AG10803 (cell line): ENCODE measurements at places on chromosomes 13 and 19.

DNA sequence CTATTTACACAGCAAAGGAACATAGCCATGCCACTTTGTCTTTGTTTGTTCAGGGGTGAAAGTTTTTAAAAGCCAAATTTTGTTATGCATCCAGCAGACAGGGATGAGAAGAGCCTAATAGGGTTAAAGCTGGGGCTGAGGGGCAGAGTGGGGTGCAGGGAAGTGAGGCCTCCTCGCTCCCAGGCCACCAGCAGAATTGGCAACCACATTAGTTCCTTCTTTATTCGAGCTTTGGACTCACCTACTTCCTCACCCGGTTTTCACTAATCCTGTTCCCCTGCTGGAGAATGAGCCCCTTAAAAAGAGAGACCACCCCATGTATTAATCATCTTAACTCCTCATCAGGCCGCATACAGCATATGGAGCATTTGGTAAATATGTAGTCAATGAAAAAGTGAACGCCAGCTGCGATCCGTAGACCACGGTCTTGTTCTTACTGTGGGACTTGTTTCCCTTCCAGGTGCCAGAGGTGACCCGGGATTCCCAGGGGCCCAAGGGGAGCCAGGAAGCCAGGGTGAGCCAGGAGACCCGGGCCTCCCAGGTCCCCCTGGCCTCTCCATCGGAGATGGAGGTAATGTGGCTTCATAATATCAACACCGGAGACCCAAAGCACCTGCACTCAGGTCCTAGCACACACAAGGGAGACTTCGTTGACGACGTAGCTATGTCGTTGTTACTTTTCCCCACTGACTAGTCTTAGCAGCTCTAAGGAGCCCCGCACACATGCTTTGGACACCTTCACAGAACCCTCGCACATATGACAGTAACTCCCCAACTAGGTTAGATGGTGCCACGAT, 112.1 kb downstream of the RAB20 start:
- no peak for DNase-seq

DNA sequence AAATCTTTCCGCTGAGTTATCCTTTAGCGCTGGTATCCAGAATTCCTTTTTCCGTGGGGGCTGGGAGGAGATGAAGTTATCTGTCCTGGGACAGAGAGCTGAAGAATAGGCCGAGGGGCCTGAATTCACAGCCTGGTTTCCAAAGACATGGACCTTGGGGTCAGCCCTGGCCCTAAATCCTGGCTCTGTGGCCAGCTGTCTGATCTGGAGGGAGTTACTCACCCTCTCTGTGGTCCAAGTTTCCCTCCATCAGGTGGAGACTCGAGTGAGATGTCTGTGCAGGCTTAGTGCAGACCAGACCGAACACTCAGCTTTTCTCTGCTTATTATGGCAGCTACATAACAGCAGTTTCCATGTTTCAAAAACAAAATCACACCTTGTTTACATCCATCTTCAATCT, 59.6 kb downstream of the CDADC1 start:
- no peak for DNase-seq

- DNase-seq: no peak
Observed at GRCh38 chr19:2123682-2124387, 27.1 kb downstream of the IZUMO4 start.

GRCh38 chr19:29771708-29772414, 39.9 kb upstream of the CCNE1 start:
- DNase-seq: peak; percentile 50

GRCh38 chr13:34076319-34076718, 258.4 kb downstream of the RFC3 start:
- peak; percentile 49 for DNase-seq

DNA sequence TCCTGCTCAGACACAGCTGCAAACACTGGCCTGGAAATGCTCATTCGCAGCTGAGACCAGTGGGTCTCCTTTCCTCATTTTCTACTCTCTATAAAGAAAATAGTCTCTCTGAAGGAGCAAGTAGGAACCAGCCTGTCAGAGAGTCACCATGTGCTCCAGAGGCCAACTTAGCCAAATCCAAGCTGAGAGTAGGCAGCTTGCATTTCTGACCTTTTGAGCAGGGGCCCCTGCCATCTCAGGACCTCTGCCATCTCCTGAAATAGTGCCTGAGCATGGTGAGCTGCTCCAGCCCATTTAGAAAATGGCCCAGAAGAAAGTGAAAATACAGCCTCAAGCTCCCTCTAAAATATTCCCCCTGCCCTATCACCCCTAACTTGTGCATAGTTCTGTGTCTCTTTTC, 95.6 kb downstream of the STOML3 start:
- no peak for DNase-seq

- DNase-seq: no peak
Observed at GRCh38 chr19:35011737-35012682, 11.9 kb downstream of the GRAMD1A start.

GRCh38 chr13:114272977-114273376, 8.4 kb upstream of the UPF3A start:
- DNase-seq: no peak

- no peak for DNase-seq
Observed at GRCh38 chr19:54572696-54573311, 786 bp upstream of the LILRA2 start.

GRCh38 chr19:15123900-15124299, 16.7 kb downstream of the SYDE1 start:
- DNase-seq: peak; percentile 29

- DNase-seq: peak; percentile 80
Observed at GRCh38 chr13:50592412-50593155, 250.9 kb downstream of the DLEU7 start.

DNA sequence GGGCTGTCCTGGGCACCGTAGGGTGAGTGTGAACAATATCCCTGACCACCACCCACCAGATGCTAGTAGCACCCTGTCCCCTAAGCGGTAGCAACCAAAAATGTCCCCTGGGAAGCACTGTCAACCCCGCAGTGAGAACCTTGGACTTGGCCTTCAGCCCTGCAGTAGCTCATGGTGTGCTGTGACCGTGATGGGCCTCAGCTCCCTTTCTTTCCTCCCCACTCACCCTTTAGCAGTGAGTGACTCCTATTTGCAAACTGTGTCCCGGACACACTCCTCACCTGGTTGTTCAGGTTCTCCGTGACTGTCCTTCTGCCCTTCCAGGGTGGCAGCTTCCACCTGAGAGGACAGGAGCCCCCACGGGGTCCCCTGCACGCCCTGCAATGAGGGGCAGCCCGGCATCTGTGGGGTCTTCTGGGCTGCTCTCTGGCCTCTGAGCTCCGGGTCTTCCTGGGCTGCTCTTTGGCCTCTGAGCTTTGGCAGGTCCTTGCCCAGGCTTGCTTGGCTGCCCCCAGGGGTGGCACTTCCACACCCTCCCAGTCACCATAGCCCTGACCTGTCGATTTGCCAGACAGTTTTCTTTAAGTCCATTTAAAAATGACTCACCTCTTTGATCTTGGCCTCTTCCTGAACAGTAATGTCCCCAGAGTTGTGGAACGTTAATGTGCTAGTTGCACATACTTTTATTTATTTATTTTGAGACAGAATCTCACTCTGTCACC, 3.8 kb downstream of the KDM4B start:
- DNase-seq: peak; percentile 69

- peak; percentile 66 for DNase-seq
Observed at GRCh38 chr19:48970923-48971395, 5.8 kb downstream of the FTL start.

DNA sequence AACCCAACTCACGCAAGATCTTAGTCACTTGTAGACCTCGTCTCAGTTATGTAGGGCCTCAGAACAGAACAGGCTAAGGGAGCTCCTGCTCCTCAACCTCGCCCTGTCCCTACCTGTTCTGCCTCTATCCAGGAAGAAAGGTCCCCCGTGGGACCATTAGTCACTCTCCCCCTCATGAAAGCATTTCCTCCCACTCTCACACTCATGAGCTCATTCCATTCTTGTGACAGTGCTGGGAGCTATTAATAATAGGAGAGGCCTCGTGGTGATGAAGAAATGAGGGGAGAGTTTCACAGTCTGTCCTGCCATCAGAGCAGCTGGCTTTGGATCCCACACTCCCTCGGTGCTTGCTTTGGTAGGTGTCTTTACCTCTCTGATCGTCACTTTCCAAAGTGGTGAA, 10.2 kb downstream of the PPP2R1A start:
- DNase-seq: peak; percentile 83

DNA sequence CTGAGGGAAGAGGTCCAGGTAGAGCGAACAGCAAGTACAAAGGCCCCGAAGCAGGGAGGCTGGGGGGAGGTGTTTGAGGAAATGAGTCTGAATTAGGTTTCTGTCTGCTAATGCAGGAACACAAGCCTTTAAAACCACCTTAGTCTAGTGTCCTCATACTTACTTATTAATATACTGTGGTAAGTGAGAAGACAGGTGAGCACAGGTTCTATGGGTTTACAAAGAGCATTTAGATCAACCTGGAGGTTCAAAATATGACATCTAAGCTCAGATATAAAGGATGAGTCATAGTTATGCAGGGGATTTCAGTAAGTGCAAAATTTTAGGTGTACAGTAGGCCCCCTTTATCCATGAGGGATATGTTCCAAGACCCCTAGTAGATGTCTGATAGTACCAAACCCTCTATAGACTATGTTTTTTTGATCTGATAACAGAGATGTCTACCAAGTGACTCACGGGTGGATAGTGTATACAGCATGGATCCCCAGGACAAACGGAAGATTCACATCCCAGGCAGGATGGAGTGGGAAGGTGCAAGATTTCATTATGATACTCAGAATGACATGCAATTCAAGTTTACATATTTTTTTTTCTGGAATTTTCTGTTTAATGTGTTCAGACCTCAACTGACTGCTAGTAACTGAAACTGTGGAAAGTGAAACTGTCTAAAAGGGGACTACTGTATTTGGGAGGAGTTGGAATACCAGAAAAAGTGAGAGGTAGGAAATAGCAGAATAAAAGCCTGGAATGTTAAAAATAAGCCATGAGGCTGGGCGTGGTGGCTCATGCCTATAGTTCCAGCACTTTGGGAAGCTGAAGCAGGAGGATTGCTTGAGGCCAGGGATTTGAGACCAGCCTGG, 18.2 kb upstream of the MED4 start:
- DNase-seq: no peak

DNA sequence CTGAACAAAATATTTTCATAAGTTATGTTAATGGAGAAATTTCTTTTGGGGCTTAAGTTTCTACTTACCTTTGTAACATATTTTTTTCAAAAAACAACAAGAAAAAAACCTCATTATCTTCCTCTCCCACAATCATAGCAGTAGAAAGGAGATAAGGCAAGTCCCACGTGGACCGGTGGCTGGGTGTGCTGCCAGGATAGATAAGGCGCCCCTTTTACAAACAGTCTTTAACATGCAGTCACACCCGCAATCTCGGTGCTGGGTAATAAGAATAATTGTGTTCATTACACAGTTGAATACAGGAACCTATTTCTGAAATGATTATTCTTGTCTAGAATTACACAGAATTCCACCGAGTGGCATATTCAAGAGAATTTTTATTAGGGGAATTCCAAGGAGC, 1202.3 kb downstream of the UQCRFS1 start:
- DNase-seq: no peak

GRCh38 chr13:24625331-24625731, 54.9 kb upstream of the ATP12A start:
- no peak for DNase-seq

DNA sequence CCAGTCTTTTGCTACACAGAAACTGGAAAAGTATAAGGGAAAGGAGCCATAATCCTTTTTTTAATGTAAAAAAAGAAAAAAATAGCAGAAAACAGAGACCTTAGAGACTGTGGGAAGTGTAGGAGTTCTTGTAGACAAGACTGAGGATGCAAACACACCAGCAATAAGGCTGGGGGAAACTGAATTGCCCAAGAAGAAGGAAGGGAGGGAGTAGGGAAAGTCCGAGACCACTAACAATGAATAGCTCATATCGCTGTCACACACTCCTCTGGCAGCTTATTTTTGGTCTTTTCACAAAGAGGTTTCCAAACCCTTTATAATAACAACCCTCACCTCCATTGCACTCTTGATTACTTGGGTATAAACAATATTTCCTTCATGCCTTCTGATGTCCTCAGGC, 952.0 kb downstream of the SLITRK5 start:
- no peak for DNase-seq

DNA sequence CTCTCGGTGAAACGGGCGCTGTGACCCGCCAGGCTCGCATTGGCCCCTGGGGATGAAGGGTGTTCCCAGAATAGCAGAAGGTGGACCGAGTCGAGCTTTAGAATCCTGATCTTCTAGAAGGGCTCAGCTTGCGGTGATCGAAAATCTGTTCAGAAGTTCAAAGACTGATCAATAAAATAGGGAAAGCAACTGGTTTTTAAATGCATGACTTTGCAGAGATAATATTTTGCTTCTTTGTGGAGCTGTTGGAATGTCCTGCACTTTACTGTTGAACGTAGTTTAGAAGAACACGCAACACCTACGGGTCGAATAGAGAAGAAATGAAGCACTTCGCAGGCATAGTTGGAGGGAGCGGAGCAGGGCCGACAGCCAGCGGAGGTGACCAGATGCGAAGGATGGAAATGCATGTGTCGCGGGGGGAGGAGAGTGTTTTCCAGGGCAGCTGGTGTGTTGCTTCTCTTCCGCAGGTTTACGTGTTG, 766 bp downstream of the CEBPG start:
- DNase-seq: peak; percentile 44

GRCh38 chr13:28340272-28340793, 154.6 kb downstream of the FLT1 start:
- DNase-seq: peak; percentile 63

GRCh38 chr13:39599842-39600241, 3.2 kb downstream of the LHFPL6 start:
- DNase-seq: peak; percentile 58

- no peak for DNase-seq
Observed at GRCh38 chr19:51564791-51565190, 6.3 kb upstream of the ZNF175 start.
